ENCODE measurements at places on chromosomes 13 and 19.

- no peak for DNase-seq
Measured at GRCh38 chr19:52995711-52996110, 18.0 kb upstream of the ERVV-1 start.

DNA sequence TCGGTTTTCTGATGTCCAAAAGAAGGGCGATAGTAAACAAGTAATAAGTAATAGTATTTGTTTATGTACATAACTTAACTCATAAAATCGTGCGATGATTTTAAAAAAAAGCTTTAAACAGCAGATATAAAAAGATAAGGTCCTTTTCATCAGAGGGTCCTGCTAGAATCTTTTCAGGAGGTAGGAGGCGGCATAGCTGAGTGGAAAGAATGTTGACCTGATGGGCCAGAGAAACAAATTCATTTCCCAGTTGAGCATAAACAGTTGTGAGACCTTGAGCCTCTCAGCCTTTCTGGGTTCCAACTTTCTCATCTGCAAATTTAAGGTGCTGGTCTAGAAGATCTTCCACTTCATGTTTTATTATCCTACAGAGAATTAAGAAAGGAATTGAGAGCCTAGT lies 173.5 kb downstream of the LACC1 start:
- DNase-seq, result no peak

DNA sequence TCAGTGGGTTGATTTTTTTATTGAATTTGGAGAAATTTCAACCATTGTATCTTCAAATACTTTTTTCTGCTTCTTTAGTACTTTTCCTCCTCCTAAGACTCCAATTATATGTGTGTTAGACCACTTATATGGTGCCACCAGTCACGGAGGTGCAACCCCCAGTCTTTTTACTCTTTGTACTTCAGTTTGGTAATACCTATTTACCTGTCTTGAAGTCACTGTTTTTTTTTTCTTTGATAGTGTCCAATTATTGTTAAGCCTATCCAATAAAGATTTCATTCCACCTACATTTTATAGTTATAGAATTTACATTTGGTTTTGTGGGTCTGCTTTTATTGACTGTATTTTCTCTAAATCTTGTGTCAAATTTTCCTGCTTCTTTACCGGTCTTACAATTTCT lies 14.9 kb downstream of the ZNF283 start:
- no peak for DNase-seq

- DNase-seq, result peak; percentile 85
Measured at GRCh38 chr19:38004521-38005223, 97.7 kb downstream of the SIPA1L3 start.

DNA sequence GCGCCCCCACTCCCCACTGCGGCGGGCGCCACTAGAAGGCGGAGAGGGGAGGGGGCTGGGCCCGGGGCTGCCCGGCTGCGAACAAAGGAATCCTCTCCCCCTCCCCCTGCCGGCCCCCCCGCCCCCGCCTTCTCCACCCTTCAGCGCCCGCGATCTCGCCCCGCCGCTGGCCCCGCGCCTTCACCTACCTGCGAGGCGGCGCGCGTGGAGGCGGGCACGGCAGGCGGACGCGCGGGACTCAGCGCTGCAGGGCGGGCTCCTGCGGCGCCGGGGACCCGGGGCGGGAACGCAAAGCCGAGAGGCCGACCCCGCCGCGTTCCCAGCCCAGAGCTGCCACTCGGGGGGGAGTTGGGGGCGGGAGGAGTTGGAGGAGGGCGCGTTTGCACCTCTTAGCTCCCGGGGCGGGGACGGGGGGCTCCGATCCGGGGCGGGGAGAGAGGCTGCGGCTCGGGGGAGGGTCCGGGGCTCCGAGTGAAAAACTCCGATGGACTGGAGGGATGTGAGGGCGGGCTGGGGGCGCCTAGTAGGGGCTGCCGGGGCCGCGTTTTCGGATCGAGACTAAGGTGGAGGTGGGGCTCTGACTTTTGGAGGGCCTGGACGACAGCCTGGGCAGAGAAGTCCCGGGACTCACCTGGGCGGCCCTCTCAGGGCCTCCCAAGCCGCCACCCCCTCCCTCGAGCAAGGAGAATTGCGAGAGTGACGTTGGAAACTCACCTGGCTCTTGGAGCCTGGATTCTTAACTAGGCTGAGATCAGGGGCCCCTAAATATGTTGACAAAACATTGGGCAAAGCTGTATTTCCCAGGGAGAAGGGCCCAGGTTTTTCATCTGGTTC lies at the start of gene FBN3:
FBN3 (minus strand) TSS at position 332 of the 834 bp plus-strand sequence. CDS start 2,112 bp downstream, outside the sequence.
- DNase-seq, result no peak

DNA sequence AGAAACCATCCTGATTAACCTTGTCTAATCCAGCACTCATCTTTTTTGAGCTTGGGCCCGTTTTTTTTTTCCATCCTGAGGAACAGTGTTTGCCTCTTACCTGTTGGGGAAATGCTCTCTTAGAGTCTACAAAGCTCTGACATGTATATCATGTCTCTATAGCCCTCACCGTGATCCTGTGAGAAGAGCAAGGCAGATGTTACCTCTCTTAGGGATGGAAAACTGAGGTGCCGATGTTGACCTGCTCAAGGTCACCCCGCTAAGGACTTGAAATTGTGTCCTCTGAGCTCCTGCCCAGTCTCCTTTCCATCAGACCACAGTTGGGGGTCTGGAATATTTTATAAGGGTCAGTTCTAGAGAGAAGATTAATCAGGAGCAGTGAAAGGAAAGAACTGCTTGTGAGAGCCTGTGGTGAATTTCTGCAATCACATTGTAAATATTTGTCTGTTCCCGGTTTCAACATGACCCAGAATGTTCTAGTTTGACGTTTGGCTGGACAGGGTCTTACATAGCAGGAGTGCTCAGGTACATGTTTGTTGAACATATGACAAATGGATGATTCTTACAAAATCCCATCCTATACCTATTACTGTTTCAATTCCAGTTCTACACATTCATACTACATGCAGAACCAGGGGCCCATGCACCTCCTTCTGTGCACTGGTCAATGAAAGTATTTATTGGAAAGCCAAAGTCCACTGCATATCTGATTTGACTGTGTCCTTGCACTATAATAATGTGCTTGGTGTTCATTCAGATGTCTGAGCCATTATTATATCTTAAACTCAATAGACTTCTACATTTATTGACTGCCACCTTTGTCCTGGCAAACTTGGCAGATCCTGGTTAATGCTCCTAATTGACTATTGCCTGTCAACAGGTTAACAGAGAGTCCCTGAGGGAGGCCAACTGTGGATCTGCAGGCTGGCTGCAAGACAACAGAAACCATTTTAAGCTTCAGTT lies 12.1 kb downstream of the SLC25A15 start:
- no peak for DNase-seq

- no peak for DNase-seq
Measured at GRCh38 chr13:31468114-31468902, 268.5 kb downstream of the B3GLCT start.

GRCh38 chr13:45046445-45046844 lies 57.1 kb downstream of the GPALPP1 start:
- no peak for DNase-seq

DNA sequence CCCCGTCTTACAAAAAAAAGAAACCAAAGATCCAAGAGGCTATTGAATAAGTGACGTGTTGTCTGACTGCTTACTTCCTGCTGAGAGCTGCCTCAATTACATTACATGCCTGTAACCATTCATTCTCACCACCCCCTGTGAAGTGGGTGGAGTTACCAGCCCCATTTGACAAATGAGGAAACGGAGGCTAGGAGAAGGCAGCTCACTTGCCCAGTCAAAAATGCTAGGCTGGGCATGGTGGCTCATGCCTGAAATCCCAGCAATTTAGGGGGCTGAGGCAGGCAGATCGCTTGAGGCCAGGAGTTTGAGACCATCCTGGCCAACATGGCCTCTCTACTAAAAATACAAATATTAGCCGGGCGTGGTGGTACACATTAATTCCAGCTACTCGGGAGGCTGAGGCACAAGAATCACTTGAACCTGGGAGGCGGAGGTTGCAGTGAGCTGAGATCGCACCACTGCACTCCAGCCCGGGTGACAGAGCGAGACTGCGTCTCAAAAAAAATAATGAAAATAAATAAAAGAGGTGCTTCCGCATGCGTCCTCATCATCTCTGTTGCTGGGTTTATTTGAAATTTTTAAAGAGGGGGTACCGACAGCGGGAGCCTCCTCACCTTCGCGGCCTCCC lies 499 bp downstream of the LSM7 start:
- peak; percentile 58 for DNase-seq
